ENCODE measurements at places on chromosomes 2 and 18.

- DNase-seq: no peak
These were observed 16.6 kb upstream of the PSME4 start for GRCh38 chr2:53987336-53987921.

- DNase-seq: no peak
These were observed 371 bp upstream of the LCLAT1 start for GRCh38 chr2:30446602-30447148.

GRCh38 chr18:53606792-53607191 is 617.7 kb downstream of the MBD2 start:
- DNase-seq: no peak

DNA sequence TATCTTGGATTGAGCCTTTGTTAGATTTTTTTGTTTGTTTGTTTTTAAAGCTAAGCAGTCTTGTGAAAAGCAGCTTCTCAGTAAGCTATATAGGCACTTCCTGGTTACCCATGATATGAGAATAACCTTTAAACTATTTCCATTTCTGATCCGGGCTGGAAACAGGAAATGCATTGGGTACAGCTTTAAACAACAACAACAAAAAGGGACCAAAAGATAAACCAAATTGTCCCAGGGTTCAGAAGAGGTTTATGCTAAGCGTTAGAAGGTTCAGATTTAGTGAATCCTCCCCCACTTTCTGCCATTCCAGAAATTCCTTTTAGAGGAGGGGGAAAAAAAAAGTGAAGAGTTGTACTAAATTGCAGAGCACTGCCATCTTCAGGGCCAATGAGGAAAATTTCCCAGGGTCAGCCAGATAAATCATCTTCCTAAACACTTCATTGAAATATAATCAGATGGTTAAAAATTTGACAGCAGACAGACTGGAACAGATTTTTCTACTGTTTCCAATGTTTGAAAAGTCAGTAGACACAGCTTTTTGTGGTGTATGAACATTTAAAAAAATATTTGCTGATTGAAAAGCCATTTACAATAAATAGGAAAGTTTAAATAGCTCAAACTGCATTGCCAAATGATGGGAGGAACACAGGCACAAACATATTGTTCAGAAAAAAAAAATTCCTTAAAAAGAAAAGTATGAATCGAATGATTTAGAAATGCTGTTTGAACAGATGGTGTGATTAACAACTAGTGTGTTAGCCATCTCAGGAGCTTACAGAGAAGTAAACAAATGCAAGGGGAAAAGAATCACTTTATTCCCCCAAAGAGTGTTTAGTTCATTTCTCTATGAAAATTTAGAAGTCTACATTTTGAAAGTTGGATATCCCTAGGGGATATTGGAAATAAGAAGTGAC is 189.9 kb upstream of the TANK start:
- no peak for DNase-seq

GRCh38 chr2:109369671-109370191 is 240.7 kb downstream of the SH3RF3 start:
- no peak for DNase-seq

- no peak for DNase-seq
These were observed 33.9 kb downstream of the INO80C start for GRCh38 chr18:35463827-35464226.

GRCh38 chr2:117853873-117854272 is 39.4 kb downstream of the DDX18 start:
- DNase-seq: no peak

DNA sequence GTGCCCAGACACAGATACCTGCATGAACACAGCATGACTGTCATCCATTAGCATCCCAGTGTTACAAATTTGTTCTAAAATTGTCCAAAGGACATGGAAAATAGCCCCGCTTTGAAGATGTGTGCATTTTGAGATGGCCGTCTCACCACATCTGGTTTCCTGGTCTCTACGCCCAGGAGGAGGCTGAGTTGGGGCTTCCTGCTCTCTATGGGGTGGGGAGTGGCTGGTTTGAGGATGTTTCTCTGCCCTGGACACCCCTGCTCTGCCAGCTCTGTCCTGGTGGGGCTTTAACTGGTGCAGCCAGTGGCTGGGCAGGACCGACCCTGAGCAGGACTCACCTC is 74.6 kb upstream of the SMAD7 start:
- no peak for DNase-seq

DNA sequence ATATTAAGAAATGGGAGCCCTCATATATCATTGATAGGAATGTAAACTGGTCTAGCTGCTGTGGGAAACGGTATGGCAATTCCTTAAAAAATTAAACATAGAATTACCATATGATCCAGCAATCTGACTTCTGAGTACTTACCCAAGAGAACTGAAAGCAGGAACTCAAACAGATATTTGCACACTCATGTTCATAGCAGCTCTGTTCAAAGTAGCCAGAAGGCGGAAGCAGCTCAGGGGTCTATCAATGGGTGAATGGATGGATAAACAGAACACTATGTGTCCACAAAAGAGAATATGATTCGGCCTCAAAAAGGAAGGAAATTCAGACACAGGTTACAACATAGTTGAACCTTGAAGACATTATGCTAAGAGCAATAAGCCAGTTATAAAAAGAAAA is 135.7 kb upstream of the NDUFV2 start:
- no peak for DNase-seq

GRCh38 chr18:49967171-49967570 is 153.8 kb upstream of the ACAA2 start:
- no peak for DNase-seq

DNA sequence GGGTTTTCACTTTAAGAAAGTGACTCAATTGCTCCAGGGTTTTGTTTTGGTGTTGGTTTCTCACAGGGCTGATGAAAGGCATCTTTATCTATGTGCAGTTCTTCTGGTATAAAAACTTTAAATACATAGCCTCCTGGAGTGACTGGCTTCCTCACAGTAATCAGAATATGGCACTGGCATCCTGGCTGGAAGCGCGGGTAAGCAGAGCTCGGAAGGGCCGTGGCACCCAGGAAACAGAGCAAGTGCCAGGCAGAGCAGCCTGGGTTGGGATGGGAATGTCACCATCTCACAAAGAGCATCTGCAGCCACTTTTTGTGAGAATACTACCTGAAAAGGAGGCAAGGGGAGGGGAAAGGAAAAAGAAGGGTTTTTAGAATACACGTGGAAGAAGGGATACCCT is 534.7 kb downstream of the PLCL1 start:
- no peak for DNase-seq

GRCh38 chr2:218961651-218962570 is 2.4 kb downstream of the CDK5R2 start:
- DNase-seq: no peak

- no peak for DNase-seq
These were observed 478.3 kb downstream of the FBXO15 start for GRCh38 chr18:73669297-73669696.

GRCh38 chr2:79219383-79219988 is 59.9 kb upstream of the REG3A start:
- DNase-seq: no peak

DNA sequence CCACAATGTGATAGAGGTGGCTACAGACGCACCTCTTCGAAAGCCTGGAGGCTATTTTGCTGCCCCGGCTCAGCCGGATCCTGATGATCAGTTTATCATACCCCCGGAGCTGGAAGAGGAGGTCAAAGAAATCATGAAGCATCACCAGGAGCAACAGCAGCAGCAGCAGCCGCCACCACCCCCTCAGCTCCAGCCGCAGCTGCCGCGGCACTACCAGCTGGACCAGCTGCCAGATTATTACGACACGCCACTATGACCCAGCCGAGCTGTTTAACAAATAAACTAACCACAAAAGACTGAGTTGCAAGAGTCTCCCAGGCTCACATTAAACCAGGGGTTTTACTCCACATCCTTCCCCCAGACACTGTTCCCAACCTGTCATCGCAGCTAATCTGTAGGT is 263.8 kb downstream of the PHLPP1 start:
- DNase-seq: peak; percentile 84

DNA sequence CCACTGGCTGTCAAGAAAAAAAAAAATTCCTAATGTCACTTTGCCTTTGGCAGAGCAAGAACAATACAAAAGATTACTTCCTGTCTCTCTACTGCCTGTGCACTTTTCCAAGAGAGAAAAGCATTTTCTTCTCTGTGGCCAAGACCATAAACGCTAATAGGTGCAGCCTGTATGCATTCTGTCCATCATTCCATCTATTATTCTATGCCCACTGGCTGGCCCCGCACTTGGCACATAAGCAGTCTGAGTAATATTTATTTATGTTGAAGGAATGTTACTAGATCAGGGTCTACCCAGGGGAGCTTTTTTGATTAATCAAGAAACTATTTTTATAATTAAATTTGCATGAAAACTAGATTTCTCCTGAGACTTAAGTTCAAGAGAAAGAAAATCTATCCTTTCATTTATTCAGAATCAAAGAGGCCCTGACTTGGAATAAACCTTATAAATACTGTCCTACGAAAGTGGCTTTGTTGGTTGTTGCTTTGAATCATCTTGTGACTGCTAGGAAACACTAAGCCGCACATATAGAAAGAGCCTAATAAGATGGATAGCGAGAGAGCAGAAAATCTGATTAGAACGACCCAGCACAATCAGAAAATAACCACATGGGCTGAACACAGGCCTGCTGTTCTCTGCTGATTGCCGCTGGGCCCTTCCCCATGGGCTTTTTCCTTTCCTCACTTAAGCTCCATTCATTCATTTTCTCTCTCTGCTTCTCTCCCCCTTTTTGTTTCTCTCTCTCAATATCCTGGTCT is 59.4 kb downstream of the MMADHC start:
- no peak for DNase-seq
